ENCODE measurements at places on chromosomes 6 and 20.
A peak's percentile ranks its signal among the peaks of the same experiment; 100 is the strongest.

GRCh38 chr6:97626671-97627441 lies 343.8 kb upstream of the MMS22L start:
- DNase-seq = no peak

DNA sequence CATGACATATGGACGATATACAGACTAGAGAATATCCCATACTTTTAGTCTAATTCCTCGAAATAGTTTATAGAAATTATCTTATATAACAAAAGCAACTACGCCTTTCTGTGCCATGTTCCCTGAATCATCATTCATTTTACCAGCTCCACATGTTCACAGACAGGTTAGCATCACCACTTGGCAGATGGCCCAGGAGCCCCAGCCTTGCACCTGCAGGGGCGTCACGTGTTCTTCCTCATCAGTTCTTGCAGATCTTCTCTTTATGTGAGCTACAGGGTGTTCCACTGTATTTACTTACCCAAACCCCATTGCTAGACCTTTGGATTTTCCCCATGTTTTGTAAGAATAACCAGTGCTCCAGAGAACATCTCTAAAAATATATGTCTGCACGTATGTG lies 12.6 kb upstream of the BNIP5 start:
- no peak for DNase-seq

- DNase-seq = no peak
Observed at GRCh38 chr6:123771126-123771525, 32.5 kb upstream of the NKAIN2 start.

GRCh38 chr6:169725125-169726048 lies 1.1 kb upstream of the PHF10 start:
- DNase-seq = no peak

GRCh38 chr20:19714579-19714840 lies 43.5 kb upstream of the RIN2 start:
- no peak for DNase-seq

DNA sequence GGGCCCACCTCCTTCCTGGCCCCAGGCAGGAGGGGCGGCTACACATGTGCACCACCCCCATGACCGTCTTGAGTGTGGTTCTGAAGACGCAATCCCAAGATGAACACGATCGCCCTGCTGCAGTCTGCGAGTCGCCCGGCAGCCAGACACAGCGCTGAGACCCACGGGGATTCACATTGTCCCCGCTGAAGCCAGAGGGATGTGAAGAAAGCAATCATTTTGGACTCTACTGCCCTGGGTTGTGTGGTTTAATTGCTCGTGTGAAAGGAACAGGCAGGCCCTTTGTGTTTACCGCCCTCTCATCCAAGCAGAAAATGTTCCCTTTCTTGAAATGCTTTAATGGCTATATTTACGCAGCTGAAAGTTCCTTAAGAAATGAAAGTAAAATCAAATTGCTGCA lies 279.5 kb downstream of the TAF4 start:
- no peak for DNase-seq

DNA sequence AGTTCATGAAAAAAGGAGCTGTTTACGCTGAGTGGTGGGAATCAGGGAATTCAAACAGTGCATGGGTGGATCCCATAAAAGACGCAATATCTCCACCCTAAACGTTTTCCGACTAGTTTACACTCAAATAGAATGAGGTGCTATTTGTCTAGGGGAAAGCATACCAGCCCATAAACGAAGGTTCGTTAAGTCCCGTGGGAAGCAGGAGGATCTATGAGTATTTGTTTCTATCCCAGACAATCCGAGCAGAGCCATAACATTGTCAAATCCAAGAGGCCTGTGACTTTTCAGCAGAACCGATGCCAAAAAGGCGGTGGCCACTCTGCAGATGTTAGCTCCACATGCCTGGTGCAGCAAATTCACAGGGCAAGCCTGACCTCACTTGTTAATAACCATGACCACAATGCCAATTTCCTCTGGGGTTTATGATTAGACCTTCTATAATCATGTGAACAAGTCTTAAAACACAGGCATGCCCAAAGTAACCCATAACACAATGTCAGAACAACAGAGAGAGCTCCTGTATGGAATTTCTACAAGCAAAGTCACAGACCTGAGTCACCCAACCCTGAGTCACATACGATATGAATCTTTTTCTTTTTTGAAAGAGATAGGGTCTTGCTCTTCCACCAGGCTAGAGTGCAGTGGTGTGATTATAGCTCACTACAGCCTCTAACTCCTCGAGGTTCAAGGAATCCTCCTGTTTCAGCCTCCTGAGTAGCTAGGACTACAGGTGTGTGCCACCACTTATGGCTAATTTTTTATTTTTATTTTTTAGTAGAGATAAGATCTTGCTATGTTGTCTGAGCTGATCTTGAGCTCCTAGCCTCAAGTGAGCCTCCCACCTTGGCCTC lies 123.3 kb downstream of the KIF13A start:
- DNase-seq = no peak

DNA sequence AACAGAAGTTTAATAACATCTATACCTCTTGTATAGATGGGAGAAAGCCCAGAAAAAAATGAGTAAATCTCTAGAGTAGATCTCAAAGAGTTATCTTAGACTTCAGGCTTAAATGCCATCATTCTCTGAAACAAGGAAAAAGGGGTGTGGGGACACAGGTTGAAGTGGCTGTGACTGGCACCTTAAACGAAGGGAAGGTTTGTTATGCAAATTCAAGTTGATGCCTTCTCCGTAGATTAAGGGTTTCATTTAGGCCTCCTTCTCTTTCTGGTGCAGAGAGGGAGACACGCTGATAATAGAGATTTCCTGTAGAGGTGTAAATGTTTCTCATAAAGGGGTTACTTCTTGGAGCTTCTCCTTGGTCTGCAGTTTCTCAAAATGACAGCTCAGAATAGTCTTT lies 252.1 kb downstream of the CD83 start:
- no peak for DNase-seq

DNA sequence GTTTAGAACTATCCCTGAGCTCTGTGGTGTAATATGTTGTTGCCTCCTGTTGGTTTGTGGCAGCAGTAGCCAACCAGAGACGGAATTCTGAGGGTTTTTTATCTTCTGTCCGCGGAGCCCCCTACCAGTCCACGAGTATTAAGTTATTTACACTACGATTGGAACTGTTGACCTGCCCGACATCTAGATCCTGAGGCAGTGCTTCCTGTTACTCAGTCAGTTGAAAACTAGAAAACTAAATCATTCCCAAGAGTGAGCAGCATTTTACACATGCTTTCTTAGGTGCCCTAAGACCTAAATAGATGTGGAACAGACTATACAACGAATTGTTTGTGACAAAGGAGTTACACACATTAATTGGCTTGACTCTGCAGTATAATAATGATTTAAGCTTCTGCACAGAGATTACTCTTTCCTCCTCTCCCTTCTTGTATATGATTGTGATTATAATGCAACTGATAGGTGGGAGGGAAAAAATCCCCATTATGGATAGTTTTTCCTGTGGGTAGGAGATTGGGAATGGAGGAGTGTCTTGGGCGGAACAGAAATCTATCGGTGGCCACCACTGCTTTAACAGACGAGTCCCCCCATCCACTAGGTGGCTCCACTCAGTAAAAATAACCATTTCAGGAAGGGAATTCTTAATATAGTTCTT lies 1.7 kb downstream of the LOC128125822 start:
- peak; percentile 47 for DNase-seq

DNA sequence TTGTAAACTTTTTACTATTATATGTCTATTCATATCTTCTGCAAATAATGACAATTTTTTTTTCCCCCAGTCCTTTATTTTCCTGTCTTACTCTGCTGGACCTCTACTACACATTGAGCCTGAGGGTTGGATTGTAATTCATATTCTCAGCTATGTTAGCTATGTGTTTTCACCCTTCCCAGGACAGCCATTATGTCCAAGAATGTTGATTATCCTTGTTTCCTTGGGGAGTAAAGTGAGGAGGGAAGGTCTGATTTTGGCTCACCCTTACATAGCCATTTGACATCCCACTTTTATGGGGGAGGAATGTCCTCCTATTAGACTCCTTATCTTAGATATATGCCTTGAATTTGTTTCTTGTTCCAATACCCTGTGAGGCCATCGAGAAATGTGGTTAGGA lies 17.6 kb upstream of the TBC1D32 start:
- no peak for DNase-seq

DNA sequence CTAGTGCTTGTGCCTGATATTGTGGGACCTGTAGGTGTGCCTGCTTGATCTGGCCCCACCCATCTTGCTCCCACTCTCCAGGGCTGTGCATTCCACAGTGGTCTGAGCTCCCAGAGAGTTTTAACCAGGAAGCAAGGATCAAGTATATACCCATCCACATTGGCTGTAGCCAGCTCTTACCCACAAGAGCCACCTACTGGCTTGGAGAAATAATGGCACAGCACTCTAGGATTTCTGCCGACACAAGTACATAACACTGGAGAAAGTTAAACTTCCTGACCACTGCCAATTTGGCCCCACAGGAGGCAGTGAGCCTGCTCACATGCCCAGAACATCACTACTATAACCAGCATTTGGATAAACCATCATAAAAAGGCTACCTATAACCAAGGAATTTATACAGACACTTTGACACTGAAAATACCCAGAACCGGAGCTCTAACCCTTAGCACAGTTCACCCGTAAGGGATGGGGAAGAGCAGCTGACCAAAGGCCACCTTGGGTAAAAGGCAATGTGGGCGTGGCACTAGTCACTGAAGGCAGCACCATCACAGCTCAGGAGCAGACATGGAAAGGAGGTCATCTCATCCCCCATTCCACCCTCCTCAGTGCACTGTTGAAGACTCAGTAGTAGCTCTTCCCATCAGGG lies 440.4 kb downstream of the BTBD3 start:
- no peak for DNase-seq

- peak; percentile 58 for DNase-seq
Observed at GRCh38 chr6:107957308-107957908, 600 bp downstream of the SEC63 start.

DNA sequence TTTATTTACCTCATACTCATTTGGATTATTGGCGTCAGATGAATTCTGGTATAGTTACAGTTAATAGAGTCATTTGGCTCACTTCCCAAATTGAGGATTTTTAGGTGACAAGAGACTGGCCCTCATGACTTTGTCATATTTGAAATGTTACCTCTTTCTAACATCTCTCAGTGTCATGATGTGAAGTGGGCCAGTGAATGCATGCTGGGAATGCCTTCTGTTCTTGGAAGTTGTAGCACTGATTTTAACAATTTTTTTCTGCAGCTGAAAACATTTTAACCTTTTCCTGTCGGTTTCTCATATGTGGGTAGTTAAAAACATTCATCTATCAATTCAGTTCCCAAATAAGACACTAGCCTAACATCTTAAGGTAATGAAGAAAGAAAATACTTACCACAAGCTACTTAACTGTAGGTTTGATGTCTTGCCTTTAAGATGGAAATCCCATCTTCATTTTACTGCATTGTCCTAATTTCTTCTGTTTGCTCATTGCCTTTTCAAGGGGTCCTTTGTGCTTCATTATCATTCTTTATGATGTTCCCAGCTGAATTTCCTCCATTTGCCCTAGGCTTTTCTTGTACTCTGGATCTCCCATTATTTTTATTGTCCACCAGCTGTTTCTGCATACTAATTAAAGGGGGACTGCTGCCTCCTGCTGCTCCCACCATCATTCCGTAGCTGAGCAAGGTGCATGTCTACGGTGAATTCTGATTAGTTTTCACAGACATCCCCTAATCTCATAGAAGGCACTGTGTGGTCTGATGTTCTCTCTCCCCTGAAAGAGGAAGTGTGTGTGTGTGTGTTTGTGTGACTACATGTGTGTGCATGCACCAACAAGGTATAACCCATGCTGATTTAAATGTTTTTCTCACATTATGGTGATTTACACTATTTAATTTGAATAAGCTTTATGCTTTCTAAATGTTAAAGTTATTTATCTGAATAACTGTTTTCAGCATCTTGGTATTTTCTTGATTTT lies 109.5 kb downstream of the B3GAT2 start:
- no peak for DNase-seq

DNA sequence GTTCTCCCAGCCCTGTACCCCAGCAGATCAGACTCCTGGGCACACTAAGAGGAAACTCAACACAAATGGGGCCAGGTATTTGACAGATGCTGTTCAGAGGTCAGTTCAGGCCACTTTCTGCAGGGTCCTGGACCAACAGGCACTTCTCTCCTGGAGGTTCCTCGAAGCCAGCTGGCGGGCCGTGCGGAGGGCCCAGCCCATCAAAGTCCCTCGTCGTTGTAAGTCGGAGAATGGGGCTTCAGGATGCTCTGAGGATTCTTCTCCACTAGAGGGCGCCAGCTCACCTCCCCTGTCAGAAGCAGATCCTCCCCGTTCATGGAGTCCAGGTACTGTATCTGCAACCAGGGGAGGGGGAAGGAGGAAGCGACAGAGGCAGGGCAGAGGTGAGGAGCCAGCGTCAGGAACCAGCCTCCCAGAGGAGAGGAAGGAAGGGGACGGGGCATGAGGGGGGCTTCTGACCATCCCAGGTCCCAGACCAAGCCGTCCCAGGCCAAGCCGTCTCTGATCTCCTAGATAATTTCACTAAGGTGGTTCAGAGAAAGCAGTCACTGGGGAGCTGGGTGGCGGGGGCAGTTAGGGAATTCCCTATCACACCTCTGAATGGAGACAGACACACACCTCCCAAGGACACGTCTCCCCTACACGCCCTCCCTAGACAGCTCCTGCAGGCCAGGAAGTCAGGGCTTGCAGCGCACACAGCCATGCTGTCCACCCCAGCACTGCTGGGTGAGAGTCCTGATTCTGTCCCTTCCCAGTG lies 11.7 kb upstream of the FAM83C start:
- DNase-seq = peak; percentile 83

- DNase-seq = no peak
Observed at GRCh38 chr20:43837856-43838702, 76.6 kb upstream of the TOX2 start.

- DNase-seq = peak; percentile 89
Observed at GRCh38 chr20:47487175-47487917, 14.3 kb upstream of the NCOA3 start.

All from CD4-positive, alpha-beta memory T cell (primary cell).